ENCODE measurements at places on chromosomes 12 and 14.

DNA sequence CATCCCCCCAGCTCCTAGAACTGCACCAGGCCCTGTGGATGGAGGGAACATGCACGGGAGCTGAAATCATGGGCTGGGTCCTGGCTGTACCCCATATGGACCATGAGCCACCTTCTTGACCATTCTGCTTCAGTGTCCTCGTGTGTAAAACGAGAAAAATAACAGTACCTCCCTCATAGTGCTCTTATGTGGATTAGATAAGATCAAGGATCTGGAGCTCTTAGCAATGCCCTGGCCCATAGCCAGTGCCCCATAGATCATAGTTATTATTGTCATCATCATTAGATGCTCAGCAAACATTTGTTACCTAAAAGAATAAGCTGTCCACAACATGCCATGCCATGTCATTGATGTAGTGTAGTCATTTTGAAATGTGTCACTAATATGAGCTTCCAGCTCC is 71.3 kb downstream of the SYNE3 start:
- DNase-seq = no peak

DNA sequence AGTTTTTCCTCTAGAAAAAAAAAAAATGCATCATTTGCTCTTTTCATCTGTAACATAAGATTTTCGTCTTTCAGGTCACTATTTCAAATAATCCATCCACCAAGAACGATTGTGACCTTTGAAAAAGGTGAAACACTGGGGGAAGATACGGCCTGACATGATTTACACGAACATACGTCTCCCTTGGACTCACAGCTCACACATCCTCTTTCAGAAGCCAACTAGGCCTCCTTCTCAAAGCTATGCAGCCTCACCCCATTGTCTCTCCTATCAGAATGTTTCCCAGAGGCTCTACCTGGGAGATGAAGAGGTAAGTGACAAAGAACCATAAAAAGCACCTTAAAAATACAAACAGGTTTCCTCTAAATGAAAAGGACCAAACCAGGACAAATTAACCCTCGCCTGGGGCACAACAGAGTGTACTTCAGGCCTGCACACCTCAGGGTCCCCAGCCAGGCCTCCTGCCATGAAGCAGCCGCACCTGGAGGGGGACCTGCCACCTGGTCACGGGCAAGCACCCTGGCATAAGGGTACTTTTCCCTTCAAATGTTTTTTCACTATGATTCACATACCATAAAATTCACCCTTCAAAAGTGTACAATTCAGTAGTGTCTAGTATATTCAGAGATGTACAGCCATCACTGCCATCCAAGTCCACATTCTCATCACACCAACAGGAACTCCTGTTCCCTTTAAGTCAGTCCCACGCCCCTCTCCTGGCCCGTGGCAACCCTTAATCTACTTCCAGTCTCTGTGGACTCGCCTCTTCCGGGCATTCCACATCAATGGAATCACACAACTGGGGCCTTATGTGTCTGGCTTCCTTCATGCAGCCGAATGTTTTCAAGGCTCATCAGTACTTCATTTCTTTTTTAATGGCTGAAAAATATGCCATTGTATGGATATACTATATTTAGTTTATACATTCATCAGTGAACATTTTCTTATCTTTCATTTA is 5.4 kb downstream of the SLC15A4 start:
- no peak for DNase-seq

DNA sequence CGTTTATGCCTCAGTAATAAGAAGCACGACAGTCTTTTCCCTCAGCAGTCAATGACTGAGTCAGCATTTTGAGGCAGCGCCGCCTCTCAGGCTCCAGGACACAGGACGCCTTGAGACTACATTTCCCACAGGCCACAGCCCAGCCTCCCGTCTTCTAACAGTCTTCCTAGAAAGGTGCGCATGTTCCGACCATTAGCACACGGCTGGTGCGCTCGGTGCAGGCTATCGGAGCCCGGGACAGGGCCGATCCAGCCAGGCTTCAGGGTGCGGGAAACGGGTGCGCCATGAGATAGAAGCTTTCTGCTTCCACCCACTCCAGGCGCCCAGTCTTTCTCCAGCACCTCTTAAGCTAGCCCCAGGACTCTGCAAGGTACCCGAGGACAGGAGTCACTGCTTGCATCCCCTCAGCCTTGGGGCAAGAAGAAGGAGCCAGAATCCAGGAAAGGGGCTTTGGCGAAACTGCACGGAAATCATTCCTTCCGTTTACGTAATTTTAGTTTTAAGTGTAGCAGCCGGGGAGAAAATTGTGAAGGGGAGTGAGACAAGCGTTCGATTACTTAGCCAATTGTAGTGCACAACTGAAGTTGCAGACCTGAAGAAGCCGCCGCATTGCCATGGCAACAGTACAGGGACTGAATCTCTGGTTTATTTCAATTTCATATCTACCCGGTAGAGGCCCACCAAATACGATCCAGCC is 54.0 kb downstream of the ZNF641 start:
- peak; percentile 95 for DNase-seq

DNA sequence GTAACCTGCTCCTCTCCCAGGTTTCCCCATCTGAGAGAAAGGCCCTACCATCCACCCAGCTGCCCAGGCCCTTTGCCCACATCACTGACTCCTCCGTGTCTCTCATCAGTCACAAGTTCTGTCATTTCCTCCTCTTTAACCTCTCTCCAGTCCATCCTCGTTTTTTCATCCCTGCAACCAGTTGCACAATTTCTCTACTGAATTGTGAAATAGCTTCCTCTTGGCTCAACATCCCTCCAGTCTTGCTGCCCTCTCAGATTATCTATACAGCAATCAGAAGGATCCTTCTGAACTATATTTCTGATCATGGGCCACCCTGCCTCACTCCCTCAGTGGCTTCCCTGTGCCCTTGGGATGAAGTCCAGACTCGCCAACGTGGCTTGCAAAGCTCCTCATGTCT is 6.8 kb downstream of the FAM161B start:
- DNase-seq = no peak

DNA sequence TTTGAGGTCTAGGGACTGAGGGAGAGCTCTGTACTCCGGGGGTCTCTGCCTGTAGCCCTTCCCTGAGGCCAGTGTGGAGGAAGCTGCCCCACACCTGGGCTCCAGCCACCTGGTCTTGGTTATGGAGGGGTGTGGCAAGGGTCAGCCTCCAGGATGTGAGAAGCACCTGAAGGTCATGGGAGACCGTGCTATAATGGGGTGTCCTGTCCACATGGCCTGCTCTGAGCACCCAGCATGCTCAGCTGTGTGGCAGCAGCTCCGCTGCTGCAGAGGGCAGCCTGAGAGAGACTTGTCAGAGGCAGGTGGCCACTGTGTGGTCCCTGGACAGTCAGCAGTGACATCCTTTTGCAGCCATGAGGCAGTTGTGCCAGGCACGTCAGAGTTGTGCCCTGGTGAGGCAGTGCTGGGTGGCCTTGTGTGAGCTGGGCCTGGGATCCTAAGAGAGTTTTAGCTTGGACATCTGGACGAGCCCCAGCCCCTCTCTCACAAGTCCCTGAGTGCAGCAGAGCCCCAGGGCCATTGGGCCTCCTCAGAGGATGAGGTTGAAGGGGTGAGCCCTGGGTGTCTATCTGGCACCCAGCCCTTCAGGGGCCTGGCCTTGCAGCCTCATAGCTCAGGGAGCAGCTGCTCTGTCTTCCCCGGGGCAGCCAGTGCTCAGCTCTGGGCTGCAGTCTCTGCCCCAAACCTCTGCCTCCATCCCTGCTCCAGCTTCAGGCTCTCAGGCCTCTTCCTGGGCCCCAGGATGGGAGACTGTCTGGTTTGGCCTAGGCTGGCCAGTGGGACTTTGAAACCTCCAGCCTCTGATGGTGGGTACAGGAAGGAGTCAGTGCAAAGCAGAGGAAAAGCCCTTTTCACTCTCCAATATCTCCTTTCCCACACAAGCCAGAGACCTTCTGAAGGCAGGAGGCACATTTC is 7.4 kb upstream of the ATG101 start:
- no peak for DNase-seq

DNA sequence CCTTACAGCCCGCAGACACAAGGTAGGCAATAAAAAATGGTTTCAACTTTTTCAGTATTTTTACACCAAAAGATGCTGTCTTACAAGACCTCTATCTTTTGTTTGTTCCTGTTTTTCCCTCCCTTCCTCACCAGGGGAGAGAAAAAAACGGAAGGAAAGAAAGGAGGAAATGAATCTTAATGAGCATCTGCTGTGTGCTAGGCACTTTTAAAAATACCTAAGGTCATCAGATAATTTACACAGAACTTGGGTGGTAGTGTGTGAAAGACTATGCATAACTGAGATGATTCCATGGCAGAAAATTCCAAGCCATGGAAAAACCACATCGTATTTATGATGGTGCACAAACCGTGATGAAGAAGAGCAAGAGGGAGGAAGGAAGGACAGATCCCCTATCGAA is 121.2 kb downstream of the DIP2B start:
- DNase-seq = no peak

DNA sequence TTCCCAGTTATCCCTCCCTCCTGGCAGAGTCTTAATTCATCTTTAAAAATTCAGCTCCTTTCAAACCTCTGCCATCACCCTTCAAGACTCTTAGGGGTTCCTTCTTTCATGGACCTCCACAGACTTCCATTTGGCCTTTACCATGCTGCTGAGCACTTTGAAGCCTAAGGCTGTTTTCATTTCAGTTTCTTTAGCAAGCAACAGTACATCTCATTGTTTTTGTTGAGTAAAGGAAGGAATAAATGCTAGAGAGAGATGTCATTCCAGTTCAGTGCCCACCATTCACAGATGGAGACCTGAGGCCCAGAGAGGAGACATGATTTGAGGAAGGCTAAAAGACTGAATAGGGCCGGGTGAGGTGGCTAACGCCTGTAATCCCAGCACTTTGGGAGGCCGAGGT is 1.3 kb upstream of the GAS2L3 start:
- no peak for DNase-seq

All from posterior cingulate gyrus (tissue), 11 donors.